ENCODE measurements at places on chromosomes 11 and 22. TPM values are rescaled to one million over a fixed set of nuclear protein-coding genes. Genes with fewer than 3 reads are reported as not detected.
A peak's percentile ranks its signal among the peaks of the same experiment; 100 is the strongest.

Gene GAB4
- not detected for total RNA-seq

Gene RTN4R
- 3.9 TPM for total RNA-seq

Gene WT1
- not detected for total RNA-seq

Gene OR6A2
- total RNA-seq, result 0.08 TPM

Gene DKK3
- 21.2 TPM for total RNA-seq

DNA sequence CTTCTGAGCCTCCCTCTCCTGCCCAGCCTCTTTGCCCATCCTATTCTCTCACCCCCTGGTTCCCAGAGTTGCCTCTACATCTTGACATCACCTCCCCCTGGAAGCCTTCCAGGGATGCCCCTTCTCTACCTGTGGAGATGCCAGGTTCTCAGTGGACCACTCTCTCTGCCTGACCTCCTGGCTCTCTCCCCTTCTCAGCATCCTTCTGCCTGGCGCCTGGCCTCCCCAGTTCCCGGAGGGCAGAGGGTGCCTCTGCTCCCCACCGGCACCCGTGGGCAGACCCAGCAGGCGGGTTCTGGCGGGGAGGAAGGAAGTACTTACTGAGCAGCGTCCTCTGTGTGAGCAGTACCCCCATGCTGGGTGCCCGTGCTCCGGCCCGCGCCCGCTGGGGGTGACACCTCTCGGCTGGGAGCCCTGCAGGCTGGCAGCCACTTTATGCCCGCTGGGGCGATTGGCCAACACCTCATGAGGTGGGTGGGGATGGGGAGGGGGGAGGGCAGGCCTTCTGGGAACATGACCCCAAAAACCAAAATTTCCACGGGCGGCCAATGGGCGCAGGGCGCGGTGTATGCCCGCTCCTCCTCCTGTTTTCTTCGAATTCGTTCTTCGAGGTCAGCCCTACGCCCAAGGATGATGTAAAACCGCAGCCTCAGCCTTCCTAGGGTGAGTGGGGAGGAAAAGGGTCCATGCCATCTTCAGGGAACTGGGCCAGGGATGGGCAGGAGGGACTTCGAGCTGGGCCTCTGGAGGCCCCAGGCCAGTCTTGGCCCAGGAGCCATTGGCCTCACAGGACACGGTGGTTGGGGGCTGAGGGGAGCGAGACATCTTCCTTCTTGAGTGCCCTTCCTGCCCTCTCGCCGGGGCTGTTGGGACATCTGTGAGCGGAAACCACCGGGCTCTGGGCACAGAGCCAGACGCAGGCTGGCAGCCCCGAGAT, at the start of gene OSM:
TSS of gene OSM (minus strand) at position 407 of the 937 bp plus-strand sequence. CDS start at position 355, 52 bp downstream.
- peak; percentile 7 for ATAC-seq

DNA sequence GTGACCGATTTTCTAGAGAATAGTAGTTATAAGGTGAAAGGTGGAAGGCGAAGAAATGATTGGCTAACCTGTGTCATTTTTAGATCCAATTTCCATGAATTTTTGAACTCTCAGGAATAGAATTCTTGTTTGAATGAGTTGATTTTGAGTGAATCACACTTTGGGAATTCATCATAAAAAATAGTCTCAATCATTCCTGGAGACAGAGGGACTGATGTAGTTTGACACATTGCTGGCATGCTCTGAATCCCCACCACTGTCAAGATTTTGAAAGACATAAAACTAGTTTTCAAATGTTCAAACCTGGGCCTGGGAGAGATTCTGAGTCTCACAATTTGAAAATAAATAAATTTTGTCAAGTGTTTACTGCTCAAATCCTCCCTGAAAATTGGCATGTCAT, 861.4 kb upstream of the RAG2 start:
- no peak for ATAC-seq

DNA sequence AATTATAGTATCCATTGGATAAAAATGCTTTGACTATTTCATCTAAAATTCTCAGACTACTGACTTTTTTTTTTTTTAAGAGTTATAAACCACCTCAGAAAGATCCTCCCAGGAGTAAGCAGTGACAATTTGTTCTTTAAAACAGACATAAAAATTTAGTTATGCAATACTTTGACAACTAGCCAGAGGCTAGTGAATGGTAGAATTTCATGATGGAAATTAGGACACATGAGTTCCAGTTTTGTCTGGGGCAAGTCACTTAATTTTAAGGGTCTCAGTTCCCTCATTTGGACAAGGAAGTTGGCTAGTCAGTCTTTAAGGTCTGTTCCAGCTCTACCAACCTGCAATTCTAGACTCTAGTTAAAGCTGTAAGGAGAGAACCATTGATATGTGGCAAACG, 2.9 kb downstream of the IL18 start:
- ATAC-seq, result no peak

DNA sequence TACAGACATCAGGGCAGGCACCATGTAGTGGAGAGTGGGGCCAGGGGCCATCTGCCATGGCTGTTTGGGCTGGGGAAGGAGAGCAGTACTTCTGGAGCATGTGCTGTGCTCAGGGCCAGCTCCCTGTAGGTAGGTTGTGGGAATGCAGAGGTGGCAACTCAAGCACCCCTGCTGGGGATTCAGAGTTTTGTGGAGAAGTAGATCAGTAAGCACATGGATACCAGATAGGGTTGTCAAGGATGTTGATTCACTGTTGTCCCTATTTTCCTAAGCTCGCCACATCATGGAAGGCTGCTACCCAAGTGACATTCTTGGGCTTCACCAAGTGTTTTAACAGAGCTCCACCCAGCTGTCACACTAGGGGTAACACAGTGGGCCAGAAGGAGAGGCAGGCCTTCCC, 67.2 kb downstream of the BMAL1 start:
- ATAC-seq, result no peak

- ATAC-seq, result no peak
These were observed 632.8 kb upstream of the RAG2 start for GRCh38 chr11:37230865-37231264.

GRCh38 chr11:23364076-23364475, 503.8 kb upstream of the CCDC179 start:
- no peak for ATAC-seq

GRCh38 chr11:124676386-124676785, 2.7 kb downstream of the SPA17 start:
- ATAC-seq, result no peak

- ATAC-seq, result no peak
These were observed 1.9 kb downstream of the ESAM start for GRCh38 chr11:124760205-124760652.

DNA sequence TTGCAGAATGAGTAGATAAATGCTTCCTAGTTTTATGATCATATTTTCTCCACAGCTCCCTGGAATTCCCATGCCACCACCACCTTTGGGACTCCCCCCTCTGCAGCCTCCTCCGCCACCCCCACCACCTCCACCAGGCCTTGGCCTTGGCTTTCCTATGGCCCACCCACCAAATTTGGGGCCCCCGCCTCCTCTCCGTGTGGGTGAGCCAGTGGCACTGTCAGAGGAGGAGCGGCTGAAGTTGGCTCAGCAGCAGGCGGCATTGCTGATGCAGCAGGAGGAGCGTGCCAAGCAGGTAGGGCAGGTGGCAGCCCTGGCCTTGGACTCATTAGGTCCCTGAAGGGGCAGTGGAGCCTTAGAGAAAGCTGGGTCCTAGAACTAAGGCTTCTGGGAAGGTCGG, 2.9 kb downstream of the SF3B2 start:
- ATAC-seq, result no peak

DNA sequence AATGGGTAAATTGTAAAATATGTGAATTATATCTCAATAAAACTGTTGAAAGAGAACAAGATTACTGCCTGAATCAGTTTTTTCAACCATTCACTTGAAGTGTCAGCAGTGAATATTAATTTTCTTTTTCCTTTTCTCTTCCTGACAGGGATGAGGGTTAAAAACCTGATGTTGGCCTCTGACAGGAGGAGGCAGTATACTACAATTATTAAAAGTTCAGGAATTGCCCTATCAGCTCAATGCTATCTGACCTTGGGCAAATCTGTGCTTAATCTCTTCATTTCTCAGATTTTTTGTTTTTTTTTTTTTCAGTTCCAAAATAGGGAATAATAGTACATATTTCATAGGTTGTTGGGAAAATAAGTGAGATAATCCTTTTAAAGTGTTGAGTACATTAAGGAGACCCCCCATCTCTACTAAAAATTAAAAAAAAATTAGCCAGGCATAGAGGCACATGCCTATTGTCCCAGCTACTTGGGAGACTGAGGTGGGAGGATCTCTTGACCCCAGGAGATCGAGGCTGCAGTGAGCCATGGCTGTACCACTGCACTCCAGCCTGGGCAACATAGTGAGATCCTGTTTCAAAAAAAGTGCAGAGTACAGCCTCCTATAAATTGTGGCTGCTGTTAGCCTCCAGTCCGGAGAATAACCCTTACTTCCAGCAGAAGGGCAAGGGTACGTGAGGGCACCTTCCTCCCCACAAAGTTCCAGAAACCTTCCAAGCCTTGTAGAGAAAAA, 48.8 kb downstream of the TRIM44 start:
- no peak for ATAC-seq

DNA sequence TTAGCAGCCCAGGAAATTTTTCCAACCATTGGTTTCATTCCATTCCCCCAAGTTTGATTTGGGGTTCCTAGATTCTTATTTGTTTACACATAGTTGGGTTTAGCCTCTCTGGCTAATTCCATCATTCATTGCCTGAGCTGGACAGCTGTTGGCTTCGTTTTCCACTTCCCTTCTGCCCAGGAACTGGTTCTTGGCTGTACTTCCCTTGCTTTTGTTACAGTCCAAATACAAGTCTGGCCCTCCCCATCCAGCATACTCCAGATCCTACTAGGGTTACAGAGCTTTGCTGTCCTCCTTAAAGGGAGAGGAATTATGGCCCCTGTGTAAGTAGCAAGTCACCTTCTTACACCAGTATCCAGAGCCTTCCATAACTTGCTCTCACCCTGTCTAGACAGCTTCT, 356.3 kb downstream of the FAT3 start:
- no peak for ATAC-seq

DNA sequence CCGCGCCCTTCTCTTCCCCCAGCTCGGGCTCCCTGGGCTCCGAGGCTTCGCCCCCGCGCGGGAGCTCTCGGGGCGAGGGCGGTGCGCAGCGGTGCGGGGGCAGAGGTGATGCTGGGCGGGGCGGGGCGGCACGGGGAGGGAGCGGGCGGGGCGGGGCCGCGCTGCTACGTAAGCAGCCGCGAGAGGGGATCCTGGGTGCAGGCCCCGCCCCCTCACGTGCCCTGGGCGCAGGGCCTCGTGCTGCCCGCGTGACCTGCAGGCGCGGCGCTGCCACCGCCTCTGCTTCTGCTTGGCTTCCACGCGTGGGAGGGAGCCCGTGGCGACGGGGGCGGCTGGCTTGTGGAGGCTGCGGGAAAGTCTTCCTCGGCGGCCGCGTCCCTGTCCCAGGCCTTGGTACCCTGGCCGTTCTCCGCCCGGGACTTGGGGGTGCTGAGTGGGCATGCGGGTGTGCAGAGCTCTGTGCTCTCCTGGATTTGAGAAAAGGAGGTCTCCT, 132.6 kb upstream of the HSD17B12 start:
- ATAC-seq, result no peak

- ATAC-seq, result peak; percentile 88
These were observed 5.8 kb downstream of the PIWIL3 start for GRCh38 chr22:24768537-24769374.

GRCh38 chr22:44291674-44292360, 20.9 kb downstream of the SHISAL1 start:
- no peak for ATAC-seq

GRCh38 chr11:14075118-14076078, 112.9 kb downstream of the SPON1 start:
- ATAC-seq, result peak; percentile 77

DNA sequence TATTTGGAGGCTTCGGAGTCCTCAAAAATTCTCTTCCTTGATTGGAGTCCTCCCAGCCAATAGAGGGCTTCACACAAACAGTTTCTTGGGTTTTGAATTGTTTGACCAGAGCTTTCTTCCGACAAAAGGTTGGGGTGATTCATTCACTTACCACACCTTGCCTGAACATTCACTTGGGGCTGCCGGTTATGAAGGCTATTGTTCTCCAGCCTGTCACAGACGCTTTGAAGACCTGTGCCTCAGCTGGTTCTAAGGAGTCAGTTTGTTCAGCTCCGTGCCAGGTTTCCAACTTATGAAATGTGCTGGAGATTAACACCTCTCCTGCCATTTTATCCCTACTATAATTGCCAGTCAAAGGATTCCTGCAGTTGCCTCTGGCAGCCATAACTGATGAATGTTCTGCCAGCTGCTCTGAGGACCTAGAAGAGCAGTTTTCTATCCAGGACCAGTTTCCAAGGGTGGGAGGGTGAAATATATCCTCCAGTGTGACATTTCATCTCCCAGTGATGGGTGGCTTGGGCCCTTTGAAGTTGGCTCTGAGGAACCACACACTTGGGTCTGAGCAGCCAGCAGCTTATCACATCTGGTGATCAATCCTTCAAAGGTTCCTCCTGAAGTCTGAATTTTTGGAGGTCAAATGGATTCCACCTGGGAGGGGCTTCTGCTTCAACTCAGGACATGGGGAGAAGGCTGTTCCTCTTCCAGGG, 31.4 kb downstream of the LIMK2 start:
- peak; percentile 86 for ATAC-seq

All from esophagus mucosa (tissue), 1 donor.